ENCODE measurements at places on chromosomes 7 and 10.

DNA sequence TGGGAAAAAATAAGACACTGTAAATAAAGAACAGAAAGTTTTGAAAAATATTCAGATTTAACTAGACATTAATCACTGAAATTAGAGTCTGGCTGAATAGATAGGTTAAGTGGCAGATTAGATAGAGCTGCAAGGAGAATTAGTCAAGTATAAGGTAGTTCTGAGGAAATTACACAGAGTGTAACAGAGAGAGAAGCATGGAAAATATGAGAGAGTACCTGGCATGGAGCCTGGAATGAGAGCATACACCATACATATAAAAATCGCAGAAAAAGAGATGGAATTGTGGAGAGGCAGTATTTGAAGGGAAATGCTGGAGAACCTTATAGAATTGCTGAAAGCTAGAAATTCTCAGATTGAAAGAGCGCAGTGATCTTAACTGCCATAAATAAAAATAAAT is 46.9 kb downstream of the ZNRF2 start:
- H3K4me3 ChIP-seq = no peak overlapping the region
- no peak for DNase-seq
- H3K27ac ChIP-seq = no peak overlapping the region

- H3K4me3 ChIP-seq = no peak overlapping the region
- no peak overlapping the region for H3K27ac ChIP-seq
- H3K27me3 ChIP-seq = no peaks in the 10 kb centered on the region
Observed at GRCh38 chr10:58971796-58972491, 204.5 kb upstream of the PHYHIPL start.

DNA sequence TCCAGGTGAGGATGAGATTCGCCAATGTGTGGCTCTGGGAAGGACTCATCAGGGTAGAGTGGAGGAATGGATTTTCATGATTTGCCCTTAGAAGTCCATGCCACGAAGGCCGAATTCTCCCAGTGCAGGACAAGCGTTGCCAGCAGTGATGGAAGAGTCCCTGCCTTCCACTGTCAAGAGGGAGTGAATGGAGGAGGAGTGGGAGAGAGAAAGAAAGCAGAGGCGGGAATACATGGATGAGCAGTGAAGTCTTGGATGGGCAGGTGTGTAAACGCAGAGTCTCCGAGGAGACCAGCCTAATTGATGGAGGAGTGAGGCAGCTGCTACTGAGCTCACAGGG is 419.2 kb downstream of the GLRX3 start:
- no peak for DNase-seq
- H3K27me3 ChIP-seq = peaks cover 28% of the 10 kb centered on the region
- no peak overlapping the region for H3K27ac ChIP-seq
- H3K4me3 ChIP-seq = no peak overlapping the region
- H3K36me3 ChIP-seq = no peaks in the 10 kb centered on the region
- H3K4me1 ChIP-seq = no peaks in the 10 kb centered on the region

- peak; percentile 70 for DNase-seq
- peaks cover 7% of the 10 kb centered on the region for H3K4me1 ChIP-seq
- peak overlapping the region; percentile 88 for H3K27ac ChIP-seq
- peak overlapping the region; percentile 50 for H3K4me3 ChIP-seq
- H3K27me3 ChIP-seq = no peaks in the 10 kb centered on the region
Observed at GRCh38 chr7:148987010-148987750, 41.1 kb downstream of the PDIA4 start.

DNA sequence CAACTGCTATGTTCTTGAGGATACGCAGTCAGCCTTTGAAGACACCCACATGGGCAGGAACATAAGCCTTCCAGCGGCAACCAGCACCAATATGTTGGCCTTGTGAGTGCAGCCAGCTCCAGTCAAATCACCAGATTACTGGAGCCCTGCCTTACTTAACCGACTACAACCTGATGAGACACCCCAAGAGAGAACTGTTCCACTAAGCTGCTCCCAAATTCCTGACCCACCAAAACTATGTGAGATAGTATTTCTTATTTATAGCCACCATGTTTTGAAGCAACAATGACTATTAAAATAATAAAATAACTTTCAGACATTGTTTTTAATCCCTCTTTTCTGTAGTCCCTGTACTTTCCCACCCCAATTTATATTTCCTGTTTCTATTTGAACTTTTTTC is 179.6 kb downstream of the ADK start:
- H3K36me3 ChIP-seq = no peaks in the 10 kb centered on the region
- H3K4me1 ChIP-seq = no peaks in the 10 kb centered on the region
- H3K4me3 ChIP-seq = no peak overlapping the region
- no peaks in the 10 kb centered on the region for H3K27me3 ChIP-seq
- H3K27ac ChIP-seq = no peak overlapping the region

DNA sequence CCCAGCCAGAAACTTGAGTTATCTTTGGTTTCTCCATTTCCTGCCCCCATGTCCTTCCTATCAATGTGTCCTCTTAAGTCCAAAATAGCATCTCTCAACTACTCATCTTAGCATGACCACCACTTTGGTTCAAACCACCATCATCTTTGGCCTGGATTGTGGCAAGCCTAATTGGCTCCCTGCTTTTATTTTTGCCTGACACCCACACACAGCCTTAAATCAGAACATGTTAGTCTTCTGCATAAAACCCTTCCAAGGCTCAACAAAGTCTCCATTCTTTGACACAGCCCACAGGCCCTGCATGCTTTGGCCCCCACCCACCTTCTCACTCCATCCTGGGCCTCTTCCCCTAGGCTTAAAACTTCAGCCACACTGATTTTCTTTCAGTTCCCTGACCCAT is 2.0 kb upstream of the TSPAN14 start:
- H3K36me3 ChIP-seq = no peaks in the 10 kb centered on the region
- H3K4me1 ChIP-seq = no peaks in the 10 kb centered on the region
- no peaks in the 10 kb centered on the region for H3K27me3 ChIP-seq
- peak overlapping the region; percentile 67 for H3K27ac ChIP-seq

DNA sequence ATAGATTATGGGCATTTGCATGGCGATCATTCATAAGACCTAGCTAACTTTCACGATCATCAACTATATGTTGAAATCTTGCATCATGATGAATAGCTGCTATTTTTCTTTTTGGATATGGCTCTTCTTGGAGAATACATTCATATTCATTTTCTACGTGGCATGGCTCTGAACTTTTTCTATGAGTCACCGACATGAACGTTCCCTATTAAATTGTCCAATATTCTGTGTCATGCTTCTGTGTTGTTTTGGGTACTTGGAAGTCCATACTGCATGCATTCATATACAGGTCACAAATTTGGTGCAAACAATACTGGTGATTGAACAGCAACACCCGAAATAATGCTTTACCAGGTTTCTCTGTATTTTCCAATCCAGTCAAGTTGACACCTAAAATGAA is 37.9 kb upstream of the ANKRD1 start:
- H3K4me3 ChIP-seq = no peak overlapping the region
- H3K36me3 ChIP-seq = no peaks in the 10 kb centered on the region
- no peaks in the 10 kb centered on the region for H3K4me1 ChIP-seq
- no peak overlapping the region for H3K27ac ChIP-seq

DNA sequence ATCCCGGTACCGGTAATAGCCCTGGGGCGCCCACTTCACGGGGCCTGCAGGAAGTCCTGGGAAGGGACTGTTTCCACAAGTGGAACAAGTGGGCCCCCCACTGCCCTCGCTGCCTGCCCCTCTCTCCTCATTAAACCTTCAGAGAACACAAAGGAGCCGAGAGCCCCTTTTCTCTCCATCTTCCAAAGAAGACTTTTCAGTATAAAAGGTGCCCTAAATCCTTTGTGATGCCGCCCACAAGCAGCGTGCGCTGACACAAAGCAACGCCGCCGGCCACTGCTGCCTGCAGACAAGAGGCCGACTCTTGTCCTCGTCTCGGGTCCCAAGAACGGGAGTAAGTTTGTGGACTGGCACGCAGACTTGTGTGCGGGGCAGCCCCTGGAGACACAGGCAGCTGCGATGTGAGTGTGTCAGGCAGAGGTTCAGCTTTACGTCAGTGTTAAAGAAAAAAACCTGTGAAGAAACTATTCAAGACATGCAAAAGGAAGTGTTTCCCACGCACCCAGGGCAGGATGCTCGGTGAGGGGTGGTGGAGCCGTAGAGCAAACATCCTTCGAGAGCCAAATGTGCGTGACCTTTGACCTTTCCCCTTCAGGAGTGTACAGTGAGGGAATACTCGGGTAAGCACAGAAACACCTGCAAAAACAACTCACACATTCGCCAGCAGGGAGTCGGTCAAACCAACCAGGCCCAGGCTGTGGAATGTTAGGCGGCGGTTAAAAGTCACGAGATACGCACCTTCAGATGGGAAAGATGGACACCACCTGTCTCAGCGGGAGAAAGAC is 118.2 kb downstream of the VIPR2 start:
- H3K4me3 ChIP-seq = no peak overlapping the region
- H3K27ac ChIP-seq = no peak overlapping the region
- H3K27me3 ChIP-seq = no peaks in the 10 kb centered on the region
- DNase-seq = peak; percentile 43
- H3K36me3 ChIP-seq = no peaks in the 10 kb centered on the region

DNA sequence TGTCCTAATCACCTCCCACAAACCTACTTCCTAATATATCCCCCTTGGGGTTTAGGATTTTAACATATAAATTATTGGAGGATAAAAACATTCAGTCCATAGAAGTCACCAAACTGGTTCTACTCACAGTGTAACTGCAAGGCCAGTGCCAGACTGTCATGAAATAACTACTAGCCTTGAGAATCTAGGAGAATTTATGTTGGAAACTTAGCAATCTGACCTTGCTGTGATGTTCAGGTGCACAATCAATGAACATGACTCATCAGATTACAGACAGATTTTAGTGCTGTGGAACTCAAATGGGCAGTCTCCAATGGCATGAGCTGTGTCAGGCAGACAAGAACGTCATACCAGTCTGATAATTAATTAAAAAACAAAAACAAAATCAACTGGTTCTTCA is 571.4 kb upstream of the IGFBP3 start:
- H3K36me3 ChIP-seq = no peaks in the 10 kb centered on the region
- no peak overlapping the region for H3K27ac ChIP-seq
- no peaks in the 10 kb centered on the region for H3K27me3 ChIP-seq
- DNase-seq = no peak

DNA sequence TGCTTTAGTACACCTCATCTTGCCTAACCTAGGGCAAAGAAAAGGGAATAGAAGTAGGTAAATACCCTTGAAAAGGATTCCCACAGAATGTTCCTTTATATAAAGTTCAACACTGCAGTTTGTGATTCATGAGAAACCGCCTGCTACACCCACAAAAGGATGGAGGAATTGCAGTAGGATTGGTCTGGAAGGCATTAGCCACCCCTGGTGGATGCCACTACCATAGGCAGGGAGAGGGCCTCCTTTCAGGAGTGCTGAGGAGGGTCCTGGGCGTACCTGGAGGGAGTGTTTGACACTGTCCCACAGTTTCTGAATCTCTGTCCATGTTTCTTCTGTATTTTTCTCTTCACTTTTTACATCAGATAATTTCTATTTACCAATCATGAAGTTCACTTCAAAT is 221.8 kb upstream of the TMEM72 start:
- no peak overlapping the region for H3K27ac ChIP-seq
- H3K4me3 ChIP-seq = no peak overlapping the region
- no peaks in the 10 kb centered on the region for H3K27me3 ChIP-seq
- H3K4me1 ChIP-seq = no peaks in the 10 kb centered on the region

DNA sequence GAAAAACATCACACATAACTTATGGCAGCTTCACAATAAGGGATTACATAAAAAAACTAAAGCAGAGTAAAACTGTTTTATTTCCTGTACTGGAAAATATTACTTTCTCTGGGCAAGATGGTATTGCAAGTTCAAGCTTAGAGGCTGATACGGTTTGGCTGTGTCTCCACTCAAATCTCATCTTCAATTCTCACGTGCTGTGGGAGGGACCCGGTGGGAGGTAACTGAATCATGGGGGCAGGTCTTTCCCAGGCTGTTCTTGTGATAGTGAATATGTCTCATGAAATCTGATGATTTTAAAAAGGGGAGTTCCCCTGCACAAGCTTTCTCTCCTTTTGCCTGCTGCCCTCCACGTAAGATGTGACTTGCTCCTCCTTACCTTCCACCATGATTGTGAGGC is 5.1 kb upstream of the LRRC27 start:
- H3K27ac ChIP-seq = no peak overlapping the region
- no peak for DNase-seq
- no peak overlapping the region for H3K4me3 ChIP-seq
- no peaks in the 10 kb centered on the region for H3K27me3 ChIP-seq
- no peaks in the 10 kb centered on the region for H3K36me3 ChIP-seq

DNA sequence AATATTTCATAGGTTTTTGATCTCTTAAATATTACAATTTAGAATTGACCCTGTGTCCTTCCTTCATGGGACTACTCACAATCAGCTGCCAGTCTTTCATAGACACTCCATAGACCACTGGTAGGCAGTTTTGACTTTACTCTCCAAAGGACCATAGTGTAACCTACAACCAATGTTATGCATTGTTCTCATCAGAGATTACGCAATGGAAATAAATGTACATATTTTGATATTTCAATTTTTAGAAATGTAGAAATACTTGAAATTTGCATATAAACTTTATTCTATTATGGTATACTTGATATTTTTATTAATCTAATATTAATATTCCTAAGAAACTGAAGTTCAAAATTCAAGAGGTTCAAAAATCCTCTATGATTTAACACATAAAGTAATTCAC is 446.4 kb upstream of the KCND2 start:
- no peaks in the 10 kb centered on the region for H3K4me1 ChIP-seq
- DNase-seq = no peak
- no peak overlapping the region for H3K4me3 ChIP-seq
- no peaks in the 10 kb centered on the region for H3K36me3 ChIP-seq

DNA sequence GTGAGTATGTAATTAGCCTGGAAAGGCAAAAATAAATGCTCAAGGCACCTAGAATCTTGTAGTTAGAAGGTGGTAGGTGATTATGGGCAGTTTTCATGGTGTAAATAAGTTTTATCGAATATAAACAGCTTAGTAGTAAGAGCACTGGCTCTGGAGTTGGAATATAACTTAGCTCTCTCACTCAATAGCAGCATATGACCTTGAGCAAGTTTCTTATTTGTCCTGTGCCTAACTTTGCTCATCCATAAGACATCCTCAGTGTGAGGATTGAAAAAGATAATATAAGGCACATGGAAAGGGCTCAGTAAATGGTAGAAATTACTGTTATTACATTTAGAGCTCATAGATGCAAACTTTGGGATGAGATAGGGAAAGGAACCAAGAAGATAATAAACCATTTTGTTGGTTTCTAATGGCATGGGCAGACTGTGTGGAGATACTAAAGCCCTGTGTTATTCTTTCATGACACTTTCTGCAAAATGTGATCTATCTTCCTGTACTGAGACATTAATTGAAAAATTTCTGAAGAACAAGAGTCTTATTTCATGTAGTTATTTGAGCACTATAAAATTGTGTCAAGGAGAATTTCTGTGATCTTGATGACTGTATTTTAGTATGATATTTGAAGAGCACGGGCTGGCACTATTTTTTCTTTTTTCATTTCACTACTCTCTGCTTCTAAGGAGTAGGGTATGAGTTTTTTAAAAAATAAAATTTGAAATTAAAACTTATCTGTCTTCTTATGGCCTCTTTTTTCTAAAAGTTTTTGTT is 3.1 kb downstream of the SLK start:
- no peaks in the 10 kb centered on the region for H3K27me3 ChIP-seq
- H3K27ac ChIP-seq = peak overlapping the region; percentile 48
- H3K36me3 ChIP-seq = no peaks in the 10 kb centered on the region

Data from breast epithelium (tissue), 4 donors.